Smooth muscle cell of the coronary artery (primary cell): ENCODE measurements at places on chromosomes 5 and 9. TPM values are rescaled to one million over a fixed set of nuclear protein-coding genes. Genes with fewer than 3 reads are reported as not detected.

Gene PCDHB13
- 0.59 and 0.75 TPM in 2 replicates for total RNA-seq

Gene MARCOL
- total RNA-seq: not detected in 2 replicates

Gene REEP5
- total RNA-seq: 54.3 and 84.1 TPM in 2 replicates

Gene LECT2
- not detected in 2 replicates for total RNA-seq

Gene CER1
- total RNA-seq: not detected in 2 replicates
